ENCODE measurements at places on chromosomes 3 and 15.
A peak's percentile ranks its signal among the peaks of the same experiment; 100 is the strongest.

DNA sequence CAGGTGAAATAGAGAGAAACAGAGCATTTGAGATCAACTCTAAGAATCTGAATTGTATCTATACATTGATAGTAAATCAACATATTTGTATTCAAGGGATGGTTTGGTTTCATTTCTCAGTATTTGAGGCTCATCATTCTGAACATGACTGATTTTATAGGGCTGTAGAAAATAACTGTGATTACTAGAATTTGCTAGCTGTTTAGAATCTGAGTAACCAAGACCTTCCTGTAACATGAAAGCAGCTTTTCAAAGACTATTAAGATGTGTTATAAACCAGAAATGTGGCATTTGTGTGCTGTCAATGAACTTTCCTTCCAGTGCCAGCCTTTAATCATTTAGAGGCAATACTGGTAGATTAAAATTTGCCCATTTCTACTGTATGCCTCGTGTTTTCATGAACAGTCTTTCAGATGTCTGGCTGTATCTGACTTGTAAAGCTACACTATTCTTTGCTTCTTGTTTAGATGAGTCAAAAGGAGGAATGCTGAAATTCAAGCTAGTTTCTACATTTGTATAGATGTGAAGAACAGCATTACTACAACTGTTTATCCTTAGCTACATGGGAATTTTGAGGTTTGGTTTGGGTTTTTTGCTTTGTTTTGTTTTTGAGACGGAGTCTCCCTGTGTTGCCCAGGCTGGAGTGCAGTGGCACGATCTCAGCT lies 137.3 kb upstream of the BHLHE40 start:
- DNase-seq, result no peak

DNA sequence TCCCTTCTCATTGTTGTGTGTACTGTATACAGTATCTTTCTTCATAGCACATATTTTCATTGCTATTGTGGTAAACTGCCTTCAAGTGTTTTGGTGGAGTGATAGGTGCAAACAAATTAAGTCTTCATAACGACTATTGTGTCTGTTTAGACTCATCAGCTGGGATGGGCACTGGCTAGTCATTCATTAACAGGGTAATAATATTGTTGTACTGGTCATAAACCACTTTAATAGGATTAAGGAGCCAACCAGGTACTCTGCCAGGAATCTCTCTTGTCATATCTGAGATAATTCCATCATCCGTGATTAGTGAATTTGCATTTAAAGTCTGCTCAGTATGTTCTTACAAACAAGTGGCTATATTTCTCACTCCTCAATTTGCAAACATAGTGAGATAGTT lies 10.2 kb upstream of the TMEM45A start:
- no peak for DNase-seq

DNA sequence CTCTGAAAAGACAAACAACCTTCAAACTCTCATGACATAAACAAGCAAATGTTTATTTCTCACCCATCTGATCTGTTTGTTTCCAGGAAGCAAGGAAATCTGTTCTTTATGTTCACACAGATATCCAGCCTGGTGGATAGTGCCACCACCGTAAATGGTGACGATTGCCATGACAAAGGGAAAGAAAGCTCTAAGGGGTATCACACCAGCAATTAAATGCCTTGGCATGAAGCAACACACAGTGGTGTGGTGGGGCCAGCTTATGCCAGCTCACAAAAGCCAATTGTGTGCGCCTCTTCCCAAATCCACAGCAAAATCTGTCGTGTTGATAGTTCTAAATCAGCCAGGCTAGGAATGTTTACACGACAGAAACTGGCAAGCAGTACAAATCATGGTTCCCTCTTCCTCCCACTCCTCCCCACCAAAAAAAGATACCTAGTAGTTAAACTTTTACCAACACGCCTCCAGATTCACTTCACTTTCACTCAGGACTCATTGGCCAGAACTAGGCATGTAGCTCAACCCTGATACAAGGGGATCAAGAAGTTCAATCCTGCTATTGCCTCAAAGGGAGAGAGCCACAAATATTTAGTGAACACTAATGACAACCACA lies 189.2 kb upstream of the SLCO3A1 start:
- DNase-seq, result no peak

- no peak for DNase-seq
These were observed 85.7 kb downstream of the ATP2B2 start for GRCh38 chr3:10419637-10420232.

DNA sequence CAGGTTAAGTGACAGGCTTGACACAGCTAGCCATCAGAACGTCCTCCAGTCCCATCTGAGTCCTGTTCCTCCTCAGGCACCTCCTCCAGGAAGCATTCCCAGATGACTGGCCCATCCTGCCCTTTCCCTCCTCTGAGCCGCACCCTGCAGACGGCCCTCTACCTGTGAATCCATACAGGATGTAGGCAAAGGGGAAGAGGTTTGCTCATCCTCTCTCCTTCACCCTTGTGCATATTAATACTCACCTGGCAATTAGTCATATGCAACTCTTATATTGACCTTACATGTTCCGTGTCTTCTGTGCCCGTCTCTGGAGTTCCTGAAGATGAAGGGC lies 61.9 kb downstream of the SMAD3 start:
- DNase-seq, result no peak

GRCh38 chr3:22981861-22982260 lies 221.3 kb upstream of the UBE2E2 start:
- DNase-seq, result no peak

- DNase-seq, result no peak
These were observed 20.4 kb downstream of the BMF start for GRCh38 chr15:40087991-40088928.

- DNase-seq, result no peak
These were observed 9.2 kb upstream of the TGFBR2 start for GRCh38 chr3:30597131-30597768.

GRCh38 chr15:69414701-69415167 lies 585 bp downstream of the KIF23 start:
- DNase-seq, result no peak

GRCh38 chr3:79843180-79843579 lies 75.4 kb upstream of the ROBO1 start:
- DNase-seq, result no peak

DNA sequence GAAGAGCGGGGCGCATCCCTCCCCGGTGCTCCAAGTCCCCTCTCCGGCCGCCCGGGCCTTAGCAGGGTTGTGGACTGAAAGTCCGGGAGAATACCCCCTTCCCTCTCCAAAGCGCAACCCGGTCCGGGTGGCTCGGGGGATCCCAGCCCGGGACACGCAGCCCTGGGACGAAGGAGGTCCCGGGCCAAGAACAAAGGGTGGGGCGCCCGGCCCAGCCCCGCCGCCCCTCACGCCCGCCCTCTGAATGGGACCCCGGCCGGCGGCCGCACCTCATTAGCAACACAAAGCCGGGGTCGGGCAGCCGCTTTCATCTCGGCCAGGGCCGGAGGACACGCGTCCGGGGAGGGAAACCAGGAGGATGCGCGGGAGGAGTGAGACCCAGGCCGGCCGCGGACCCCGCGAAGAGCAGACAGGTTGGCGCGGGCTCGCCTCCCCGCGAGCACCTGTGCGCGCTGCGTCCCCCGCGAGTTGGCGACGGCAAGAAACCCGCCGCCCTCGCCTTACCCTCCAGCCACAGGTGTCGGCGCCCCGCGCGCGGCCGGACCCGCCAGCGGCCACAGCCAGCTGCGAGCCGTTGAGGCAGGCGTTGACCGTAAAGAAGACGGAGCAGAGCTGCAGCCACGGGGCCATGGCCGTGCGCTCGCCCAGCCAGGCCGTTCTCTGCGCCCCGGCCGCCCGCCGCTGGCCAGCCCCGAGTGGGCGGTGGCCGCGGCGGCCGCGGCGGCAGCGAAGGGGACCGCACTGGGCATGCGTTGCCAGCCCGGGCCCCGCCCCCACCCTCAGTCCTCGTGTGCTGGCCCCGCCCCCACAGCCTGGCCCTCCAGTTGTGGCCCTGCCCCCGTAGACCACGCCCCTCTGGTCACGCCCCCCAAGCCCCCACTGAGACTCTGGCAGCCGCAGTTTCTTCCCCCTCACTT lies at the start of gene IL17RD:
Gene IL17RD (minus strand): TSS at position 697 of the 917 bp plus-strand sequence. CDS start 67 bp downstream, at position 630.
- DNase-seq, result no peak

DNA sequence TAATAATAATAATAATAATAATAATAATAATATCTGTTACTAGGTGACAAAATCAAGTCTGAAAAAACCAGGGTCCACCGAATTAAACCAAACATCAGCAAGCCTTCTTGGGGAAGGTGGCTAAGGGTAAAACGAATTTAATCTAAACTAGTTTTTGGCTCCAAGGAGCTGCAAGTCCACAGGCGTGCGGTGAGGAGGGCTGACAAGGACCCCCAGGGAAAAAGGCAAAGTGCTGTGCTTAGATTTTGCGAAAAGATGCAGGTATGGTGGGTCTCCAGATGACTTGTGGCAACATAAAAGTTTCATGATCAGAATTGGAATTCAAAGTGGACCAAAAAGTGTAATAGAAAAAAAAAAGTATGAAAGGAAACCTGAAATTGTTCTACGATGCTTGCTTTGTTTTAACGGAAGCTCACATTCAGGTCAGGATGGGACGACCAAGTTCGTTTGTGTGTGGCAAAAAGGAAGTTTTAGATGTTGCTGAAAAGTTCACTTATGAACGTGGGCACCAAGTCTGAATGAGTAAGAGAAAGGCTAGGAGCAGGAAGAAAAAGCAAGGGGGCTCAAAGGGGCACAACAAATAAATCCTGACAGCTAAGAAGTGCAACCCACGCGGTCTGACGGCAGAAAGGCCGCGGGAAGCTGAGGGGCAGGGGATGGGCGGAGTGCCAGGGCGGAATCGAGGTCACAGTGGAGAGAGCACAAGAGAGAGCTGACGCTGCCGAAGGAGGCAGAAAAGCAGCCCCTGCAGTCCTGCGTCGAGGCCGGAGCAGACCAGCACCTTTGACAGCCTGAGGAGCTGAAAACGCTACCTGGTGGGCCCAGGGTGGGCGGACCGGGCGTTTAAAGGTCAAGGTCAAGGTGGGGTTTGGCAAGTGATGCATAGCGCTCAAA lies 1.1 kb downstream of the WDR82 start:
- DNase-seq, result no peak

- no peak for DNase-seq
These were observed 74.2 kb downstream of the EPHB1 start for GRCh38 chr3:134869153-134869726.

DNA sequence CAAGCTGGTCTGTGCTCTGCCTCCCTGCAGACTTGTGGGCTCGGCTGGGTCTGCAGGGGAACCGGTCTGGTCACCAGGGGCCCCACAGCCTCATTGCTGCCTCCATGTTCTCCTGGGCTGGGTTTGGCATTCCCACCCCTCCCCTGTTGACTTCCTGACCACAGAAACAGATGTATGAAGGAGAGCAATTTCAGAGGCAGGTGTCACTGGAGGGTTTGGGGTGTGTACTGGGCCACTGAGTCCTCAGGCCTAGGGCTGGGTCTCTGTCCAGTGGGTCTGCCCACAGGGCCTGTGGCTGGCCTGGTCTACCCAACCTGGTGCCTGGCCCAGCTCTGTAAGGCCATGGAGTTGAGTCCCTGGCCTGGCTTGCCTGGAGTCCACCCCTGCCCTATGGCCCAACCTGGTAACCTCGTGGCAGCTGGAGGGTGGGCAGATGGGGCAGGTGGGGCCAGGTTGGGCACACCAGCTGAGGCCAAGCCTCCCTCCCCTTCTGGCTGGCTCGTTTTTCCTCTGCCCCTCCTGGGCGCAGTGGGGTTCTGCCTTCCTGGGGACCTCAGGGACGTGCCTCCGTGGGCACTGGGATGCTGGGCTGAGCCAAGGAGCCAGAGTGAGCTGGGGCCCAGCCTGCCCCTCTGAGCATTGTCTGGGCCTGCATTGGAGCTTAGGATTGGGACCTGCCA lies 20.8 kb downstream of the PLXNA1 start:
- no peak for DNase-seq

DNA sequence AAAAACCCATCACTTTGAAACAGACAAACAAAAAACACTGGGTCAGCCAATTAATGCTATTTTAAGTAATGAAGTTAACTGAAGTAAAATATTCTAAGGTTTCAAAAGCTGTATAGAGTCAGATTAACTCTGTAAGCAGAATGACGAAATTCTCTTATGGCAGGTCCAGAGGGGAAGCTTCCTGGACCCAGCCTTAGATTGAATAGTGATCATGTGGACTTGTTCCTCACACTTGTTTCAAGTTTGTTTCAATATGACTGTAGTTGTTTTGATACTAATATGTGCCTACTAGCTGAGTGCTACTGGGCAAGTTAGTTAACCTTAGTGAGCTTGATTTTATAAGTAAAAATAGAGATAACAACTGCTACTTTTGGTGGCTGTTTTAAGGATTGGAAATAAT lies 32.6 kb downstream of the PLS1 start:
- DNase-seq, result peak; percentile 3

DNA sequence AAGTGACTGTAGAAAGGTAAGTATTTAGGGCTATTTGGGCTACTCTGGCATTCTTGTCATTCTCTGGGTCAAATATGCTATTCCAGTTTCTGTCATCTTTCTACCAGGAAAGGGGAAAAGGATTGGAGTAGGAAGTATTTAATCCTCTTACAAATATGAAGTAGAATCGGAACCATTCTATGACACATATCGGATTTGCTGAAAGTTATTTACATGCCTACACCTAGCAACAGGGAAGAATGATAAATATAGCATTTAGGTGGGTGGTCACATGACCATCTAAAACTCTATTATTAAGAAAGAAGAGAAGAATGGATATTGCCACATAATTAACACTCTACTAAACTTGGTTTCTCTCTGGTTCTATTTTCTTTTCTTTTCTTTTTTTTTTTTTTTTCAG lies 1353.1 kb downstream of the ZPLD1 start:
- DNase-seq, result no peak

DNA sequence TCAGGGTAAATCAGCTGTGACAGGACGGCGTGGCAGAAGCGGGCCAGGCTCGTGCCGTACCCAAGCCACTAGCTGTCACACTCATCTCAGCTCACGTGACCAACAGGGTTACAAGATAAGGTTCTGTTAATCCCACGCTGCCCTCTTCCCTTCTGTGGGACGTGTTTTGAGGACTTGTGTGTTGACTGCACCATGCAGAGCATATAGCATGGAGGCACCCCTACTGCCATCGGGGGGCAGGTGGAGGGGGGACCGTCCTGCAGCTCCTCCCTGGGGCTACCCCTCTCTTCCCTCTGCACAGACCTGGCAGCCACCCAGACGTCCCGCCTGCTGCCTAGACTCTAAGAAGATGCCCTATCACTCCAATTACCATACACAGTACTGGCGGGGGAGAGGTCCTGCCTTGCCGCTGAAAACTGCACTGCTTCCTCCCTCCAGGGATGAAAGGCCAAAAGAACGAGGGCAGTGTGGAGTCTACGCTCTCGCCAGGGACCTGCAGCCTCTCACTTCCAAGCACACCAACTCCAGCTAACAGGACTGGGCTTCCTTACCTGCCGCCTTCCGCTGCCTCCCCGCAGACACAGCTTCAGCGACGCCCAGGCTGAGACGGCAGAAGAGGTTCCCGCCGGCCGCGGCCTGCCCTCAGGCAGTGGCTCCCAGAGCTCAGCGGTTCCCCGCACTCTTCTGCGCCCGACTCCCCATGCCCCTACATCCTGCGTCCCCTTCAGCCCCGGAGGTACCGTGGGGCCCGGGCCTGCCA lies at the start of gene TNK2:
Gene TNK2 (minus strand): TSS at position 618 of the 760 bp plus-strand sequence. CDS start 19,963 bp downstream, outside the sequence.
- DNase-seq, result no peak

DNA sequence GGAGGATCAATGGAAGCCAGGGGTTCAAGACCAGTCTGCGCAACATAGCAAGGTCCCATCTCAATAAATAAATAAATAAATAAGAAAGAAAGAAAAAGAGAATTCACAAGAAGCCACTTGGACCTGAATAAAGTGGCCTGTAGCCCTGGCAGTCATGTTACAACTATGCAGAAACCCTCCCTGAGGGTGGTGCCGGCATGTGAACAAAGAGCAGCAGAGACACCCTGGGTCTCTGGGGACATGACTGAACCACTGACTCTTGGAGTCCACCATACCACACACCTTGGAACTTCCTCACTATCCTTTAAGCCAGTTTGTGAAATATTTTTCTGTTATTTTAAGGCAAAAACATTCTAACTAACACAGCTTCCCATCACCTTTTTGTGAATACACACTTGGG lies 93.0 kb downstream of the MEIS2 start:
- DNase-seq, result no peak

- no peak for DNase-seq
These were observed 33.9 kb downstream of the GRK7 start for GRCh38 chr3:141796889-141797781.

Measured in SIG-M5 (cell line).